ENCODE measurements at places on chromosomes 6 and 20.
A peak's percentile ranks its signal among the peaks of the same experiment; 100 is the strongest.

DNA sequence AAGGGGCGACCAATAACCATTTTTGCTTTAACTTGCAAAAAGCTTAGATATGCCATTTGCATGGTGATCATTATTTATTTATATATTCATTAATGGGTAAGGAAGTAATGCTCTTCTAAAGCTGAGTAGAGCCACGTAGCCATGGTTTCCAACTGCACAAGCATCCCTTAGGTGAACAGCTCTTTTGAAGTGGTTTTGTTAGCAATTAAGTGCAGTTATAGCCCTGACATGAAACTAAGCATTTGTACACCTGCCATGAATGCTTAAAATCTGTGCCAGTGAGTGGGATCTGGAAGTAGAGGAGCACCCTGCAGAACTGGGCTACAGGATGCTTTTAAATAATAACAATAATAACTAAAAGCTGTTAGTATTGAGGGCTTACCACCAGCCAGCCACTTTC, 19.1 kb downstream of the TRAF3IP2 start:
- DNase-seq = peak; percentile 49

DNA sequence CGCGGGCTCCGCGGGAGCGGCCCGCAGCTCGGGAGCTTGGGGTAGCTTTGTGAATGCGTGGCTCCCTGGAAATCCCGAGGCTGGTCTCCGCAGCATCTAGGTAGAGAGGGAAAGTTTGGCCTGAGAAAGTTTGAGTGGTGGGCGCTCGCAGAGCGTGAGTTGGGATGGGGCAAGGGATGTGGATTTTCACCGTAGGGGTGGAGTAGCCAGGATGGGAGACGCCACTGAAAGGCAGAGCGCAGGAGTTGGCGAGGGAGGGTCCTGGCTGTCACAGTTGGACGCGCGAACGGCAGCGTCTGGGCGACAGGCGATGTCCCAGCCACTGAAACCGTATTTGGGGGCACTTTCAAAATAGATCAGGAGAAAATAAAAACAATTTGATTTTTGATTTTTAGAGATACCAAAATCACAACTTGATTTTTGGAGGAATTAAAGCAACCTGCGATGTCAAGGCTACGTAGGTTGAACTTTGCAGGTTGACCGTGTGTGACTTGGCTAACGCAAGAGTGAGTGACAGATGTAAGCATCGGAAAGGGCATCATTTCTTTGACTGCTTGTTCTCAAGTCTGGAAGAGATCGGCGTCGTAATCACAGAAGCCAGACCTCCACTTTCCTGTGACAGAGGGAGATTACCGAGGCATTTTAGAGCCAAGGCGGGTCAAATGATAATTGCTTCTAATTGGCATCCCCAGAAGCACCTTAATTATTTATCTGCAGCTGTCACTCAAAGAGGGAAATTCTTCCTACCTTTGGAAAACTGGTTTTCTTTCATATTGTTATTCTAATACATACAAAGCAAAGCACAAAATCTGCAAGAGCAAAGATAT, 646 bp downstream of the HEY2 start:
- peak; percentile 87 for DNase-seq

DNA sequence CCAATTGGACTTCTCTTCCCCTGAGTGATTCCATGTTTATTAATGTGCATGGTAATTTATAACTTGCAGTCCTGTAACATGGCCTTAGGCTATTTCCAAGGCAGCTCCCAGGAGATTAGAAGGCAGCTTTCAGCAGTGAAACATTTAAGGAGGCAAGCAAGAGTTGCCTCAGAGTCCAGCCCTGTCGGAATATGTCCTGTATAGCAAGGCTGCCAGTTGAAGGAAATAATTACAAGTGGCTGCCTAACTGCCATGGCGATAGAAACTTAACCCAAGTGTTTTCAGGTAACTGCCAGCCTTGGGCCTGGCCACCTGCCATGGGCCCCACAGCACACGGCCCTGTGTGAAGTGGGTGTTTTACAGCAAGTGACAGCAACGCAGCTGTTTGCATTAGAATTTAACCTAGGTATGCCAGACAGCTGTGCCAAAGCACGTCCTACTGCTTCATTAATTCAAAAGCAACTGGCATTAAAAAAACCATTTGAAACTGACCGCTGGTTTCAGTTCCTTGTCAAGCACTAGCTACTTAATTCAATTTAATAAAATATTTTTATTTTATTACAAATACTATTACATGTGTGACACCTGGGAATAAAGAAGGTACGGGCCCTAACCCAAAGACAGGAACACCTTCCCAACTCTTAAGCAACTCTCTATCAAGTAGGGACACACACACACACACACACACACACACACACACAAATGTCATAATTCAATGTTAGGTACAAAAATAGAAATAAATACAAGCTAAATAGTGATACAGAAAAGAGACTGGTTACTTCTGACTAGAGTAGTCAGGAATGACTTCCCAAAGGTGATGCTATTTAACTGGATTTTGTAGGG, 151.8 kb upstream of the HEY2 start:
- DNase-seq = peak; percentile 98

DNA sequence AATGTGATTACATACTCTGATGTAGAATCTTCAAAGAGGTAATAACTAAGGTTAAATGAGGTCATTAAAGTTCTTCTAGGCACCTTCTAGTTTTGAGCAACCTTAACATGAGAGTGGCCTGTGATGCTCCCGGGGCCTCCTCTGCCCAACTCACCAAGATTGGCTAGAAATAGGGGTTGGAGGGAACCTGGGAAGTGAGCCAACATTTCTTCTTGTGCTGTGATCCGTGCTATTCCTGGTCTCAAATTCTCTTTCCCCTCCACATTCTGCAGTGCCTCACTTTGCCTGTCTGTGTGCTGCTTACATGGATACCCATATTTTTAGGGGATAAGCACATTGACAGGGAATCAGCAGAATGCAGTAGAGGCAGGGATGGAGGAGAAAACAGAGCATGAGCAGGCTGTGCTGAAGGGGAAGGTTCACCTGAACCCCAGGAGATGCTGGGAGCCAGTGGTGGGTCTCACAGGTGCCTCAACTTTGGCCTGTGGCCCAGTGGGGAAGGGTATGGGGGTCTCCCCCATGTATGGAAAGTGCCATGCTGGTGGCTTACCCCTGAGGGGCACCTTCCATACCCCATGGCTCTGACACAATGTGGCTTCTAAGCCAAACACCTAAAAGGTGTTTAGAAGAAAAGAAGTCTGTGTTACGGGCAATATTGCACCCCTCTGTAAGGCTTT, 164.7 kb upstream of the CHD6 start:
- DNase-seq = no peak

GRCh38 chr6:19976411-19977129, 139.4 kb downstream of the ID4 start:
- DNase-seq = no peak

DNA sequence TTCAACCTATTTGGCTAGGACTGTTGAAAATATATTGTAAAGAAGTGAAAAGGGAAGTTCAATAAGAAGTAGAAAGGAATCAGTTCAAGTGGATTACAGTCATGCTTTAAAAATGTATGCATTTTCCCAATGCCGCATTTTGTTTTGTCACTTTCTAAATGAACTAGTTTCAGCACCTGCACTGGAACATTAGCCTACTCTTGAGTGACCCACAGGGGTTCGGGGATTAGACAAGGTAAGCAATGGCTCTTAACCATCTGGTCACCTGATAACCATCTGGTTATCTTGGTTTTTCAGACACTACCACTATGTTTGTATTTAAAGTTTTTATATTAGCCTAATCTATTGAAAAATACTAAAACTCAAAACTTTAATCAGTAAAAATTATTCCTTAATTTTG, 97.6 kb downstream of the CD164 start:
- no peak for DNase-seq

GRCh38 chr20:40908309-40908708, 120.3 kb upstream of the TOP1 start:
- no peak for DNase-seq

DNA sequence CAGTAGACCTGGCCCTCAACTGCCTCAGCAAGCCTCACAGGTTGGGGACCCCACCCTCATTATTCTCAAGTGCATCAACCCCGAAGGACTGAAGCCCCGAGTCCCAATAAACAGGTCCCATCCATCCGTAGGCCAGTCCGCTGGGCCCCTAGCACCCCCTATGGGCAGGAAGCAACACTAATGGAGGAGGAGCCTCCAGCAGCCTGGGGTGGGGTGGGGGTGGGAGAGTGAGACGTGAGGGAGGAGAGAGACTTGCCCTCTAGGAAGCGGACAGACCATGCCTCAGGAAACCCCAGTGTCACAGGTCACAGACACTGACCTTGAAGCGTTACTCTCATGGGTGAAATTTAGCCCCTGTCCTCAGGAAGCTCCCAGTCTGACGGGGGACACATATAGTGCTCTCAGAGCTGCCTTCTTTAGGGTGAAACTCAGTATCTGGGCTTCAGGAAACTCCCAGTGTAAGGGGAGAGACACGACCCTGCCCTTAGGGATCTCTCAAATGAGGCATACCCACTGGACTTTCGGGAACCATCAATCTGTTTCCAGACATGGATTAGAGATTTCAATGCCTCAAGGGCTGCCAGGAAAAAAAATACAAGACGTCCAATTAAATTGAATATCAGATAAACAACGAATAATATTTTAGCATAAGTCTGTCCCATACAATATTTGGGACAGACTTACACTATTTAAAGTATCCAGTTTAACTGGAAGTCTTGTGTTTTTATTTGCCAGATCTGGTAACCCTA, 125.8 kb downstream of the MRPL14 start:
- no peak for DNase-seq
